Testis (tissue), 5 donors: ENCODE measurements at places on chromosomes 7 and 10.

- no peak overlapping the region for H3K4me3 ChIP-seq
- peaks cover 19% of the 10 kb centered on the region for H3K4me1 ChIP-seq
- no peak for DNase-seq
These were observed 14.5 kb downstream of the OR9A2 start for GRCh38 chr7:143012409-143012808.

GRCh38 chr10:128209862-128210214 is 83.6 kb upstream of the MKI67 start:
- no peaks in the 10 kb centered on the region for H3K36me3 ChIP-seq
- no peaks in the 10 kb centered on the region for H3K27me3 ChIP-seq
- no peak for DNase-seq
- peaks cover 5% of the 10 kb centered on the region for H3K4me1 ChIP-seq

DNA sequence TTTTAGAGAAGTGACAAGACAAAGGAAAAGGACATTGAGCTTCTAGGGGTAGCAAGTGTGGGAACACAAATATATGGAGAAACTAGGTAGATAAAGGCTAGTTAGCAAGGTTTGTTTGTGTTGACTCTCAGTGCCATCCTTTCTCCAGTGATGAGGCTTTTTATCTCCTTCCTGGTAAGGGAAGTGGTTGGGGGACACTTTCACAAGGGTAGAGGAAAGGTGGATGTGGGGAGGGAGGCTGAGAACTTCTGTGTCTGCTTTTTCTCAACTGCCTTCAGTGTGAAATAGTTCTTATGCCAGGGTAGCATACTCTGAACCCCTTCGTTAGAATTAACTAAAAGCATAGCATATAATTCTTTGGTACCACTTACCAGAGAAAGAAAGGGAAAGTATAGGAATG is 93.0 kb upstream of the STRIP2 start:
- DNase-seq: no peak
- no peaks in the 10 kb centered on the region for H3K27me3 ChIP-seq
- no peaks in the 10 kb centered on the region for H3K36me3 ChIP-seq

DNA sequence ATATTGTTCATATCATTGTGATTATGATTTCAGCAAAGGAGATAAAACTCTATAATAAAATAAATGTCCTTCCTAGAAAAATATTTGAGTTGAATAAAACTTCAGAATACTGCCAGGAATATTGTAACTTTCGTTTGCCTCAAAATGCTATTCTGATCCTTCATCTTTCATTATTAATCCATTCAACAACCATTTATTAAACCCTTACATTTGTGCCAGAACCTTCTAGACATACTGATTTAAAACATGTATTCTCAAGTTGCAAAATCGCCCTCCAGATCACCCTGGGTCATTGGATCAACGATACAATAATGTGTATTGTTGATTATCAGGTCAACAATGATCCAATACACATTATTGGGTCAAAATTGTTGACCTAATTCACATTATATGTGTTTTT is 759.8 kb downstream of the CNTNAP2 start:
- H3K36me3 ChIP-seq: no peaks in the 10 kb centered on the region
- H3K27ac ChIP-seq: no peak overlapping the region
- H3K27me3 ChIP-seq: no peaks in the 10 kb centered on the region
- no peak overlapping the region for H3K4me3 ChIP-seq
- DNase-seq: no peak

- no peak overlapping the region for H3K4me3 ChIP-seq
- no peak overlapping the region for H3K27ac ChIP-seq
- no peaks in the 10 kb centered on the region for H3K4me1 ChIP-seq
- DNase-seq: no peak
These were observed 101.9 kb upstream of the FAM204A start for GRCh38 chr10:118444069-118444468.

DNA sequence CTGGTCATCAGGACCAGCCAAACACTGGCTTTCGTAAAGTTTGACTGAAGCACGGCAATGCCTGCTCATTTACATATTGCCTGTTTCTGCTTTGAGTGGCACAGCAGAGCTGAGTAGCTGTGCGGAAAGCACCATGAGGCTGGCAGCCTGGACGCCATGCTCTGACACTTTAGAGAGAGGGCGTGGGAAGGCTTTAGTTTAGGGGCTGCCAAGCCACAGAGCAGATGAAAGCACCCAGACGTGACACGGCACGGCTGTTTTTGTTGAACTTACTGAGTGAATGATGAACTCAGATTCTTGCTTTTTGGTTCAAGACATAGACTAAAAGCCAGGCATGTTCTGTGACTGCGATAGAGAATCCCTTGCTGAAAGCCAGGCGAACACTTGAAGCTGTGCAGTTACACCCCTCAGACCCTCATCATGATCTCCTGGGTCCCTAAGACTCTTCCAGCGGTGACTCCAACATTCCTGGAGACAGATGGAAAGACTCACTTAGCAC is 182.1 kb downstream of the ZMYND11 start:
- no peak overlapping the region for H3K27ac ChIP-seq
- H3K4me3 ChIP-seq: no peak overlapping the region
- DNase-seq: no peak
- no peaks in the 10 kb centered on the region for H3K4me1 ChIP-seq

DNA sequence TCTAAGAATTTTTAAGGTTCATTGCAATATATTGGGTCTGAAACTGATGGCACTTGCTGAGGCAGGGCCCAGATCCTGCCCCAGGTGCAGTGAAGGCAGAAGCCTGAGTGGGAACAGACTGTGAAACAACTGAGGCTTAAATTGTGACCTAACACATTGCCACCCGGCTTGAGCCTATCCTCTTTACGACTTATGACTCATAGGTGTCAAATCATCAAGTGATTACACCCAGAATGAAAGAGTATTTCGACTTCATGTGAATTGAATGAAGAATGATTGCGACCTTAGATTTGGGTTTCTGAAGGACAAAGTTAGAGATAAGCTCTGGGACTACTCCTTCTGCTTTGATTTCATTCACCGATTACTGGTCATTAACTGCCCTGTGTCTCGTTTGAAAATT is 200.9 kb downstream of the CREB5 start:
- no peaks in the 10 kb centered on the region for H3K4me1 ChIP-seq
- H3K36me3 ChIP-seq: no peaks in the 10 kb centered on the region
- no peak overlapping the region for H3K27ac ChIP-seq
- DNase-seq: no peak
- H3K4me3 ChIP-seq: no peak overlapping the region

- H3K27me3 ChIP-seq: no peaks in the 10 kb centered on the region
- peaks cover 23% of the 10 kb centered on the region for H3K4me1 ChIP-seq
- H3K27ac ChIP-seq: peak overlapping the region; percentile 47
- no peak for DNase-seq
- H3K36me3 ChIP-seq: no peaks in the 10 kb centered on the region
These were observed 94.5 kb downstream of the MMRN2 start for GRCh38 chr10:86862786-86863483.

- no peak for DNase-seq
- H3K4me3 ChIP-seq: no peak overlapping the region
- H3K27me3 ChIP-seq: no peaks in the 10 kb centered on the region
- H3K36me3 ChIP-seq: no peaks in the 10 kb centered on the region
- H3K4me1 ChIP-seq: no peaks in the 10 kb centered on the region
- no peak overlapping the region for H3K27ac ChIP-seq
These were observed 352.0 kb upstream of the AKR1E2 start for GRCh38 chr10:4473977-4474376.

DNA sequence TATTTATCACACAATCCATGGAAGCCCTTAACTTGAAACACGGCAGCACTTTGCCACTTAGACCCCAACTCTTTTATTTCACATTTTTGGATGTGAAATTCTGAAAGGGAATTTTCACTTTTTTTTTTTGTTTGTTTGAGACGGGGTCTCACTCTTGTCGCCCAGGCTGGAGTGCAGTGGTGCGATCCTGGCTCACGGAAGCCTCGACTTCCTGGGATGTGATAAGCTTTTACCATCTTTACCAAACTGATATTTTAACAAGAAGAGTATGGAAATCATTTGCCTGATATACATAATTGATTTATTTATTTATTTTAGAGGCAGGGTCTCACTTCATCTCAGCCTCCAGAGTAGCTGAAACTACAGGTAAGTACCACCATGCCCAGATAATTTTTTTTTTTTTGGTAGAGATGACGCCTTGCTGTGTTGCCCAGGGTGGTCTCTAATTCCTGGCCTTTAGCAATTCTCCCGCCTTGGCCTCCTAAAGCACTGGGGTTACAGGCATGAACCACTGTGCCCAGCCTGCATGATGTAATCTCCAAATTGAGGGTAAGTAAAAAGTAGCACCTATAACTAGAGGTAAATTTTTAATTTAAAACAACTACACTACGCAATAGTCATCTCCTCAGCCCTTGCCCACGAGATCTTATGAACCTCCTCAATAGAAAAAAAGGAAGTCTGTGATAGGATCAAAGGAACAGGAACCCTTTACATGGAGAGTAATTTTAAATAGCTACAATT is 180.7 kb upstream of the KLF14 start:
- H3K27ac ChIP-seq: peak overlapping the region; percentile 73
- DNase-seq: no peak
- no peaks in the 10 kb centered on the region for H3K27me3 ChIP-seq

GRCh38 chr7:99193527-99194220 is 14.2 kb downstream of the KPNA7 start:
- no peaks in the 10 kb centered on the region for H3K36me3 ChIP-seq
- no peak overlapping the region for H3K4me3 ChIP-seq
- DNase-seq: no peak
- H3K4me1 ChIP-seq: no peaks in the 10 kb centered on the region
- no peak overlapping the region for H3K27ac ChIP-seq
- H3K27me3 ChIP-seq: no peaks in the 10 kb centered on the region

DNA sequence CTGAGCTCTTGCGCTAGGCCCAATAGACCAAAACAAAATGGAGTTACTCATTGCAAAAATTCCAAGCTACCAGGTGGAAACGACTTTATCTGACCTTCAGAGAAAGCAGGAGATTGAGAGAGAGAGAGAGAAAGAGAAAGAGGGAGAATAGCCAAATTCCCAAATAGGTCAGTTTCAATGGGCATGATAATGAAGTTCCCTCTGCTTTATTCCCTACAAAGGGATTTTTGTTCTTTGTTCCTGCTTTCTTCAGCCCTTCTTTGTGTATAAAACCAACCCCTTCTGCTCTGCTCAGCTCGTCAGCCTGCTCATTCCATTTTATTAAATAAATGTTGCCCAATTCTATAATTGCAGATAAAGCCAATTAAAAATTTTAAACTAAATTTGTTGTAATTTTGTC is 45.0 kb upstream of the GPR37 start:
- no peak for DNase-seq
- no peaks in the 10 kb centered on the region for H3K27me3 ChIP-seq
- H3K36me3 ChIP-seq: no peaks in the 10 kb centered on the region
- H3K4me1 ChIP-seq: no peaks in the 10 kb centered on the region
- H3K4me3 ChIP-seq: no peak overlapping the region

- H3K4me1 ChIP-seq: no peaks in the 10 kb centered on the region
- DNase-seq: no peak
- H3K27me3 ChIP-seq: no peaks in the 10 kb centered on the region
- H3K4me3 ChIP-seq: no peak overlapping the region
These were observed 585.6 kb downstream of the SUGCT start for GRCh38 chr7:40720416-40720815.

DNA sequence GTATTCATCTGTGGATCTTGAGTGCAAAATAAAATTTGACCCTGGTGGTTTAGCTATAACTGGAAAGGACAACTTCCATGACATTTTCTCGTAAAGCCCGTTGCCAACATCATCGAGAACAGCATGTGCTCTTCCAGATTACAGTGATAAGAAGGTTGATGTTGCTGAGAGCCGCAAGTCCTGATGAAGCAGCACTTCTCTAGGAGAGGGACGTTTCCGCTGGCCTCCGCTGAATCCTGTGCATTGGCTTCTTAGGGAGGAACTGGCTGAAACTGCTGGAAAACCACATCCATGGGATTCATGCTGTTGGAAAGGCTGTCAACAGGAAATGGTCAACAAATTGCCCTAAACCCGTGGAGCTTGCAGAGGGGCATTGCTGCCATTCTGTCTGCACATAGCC is 21.4 kb upstream of the ABCB5 start:
- DNase-seq: peak; percentile 53
- H3K27ac ChIP-seq: peak overlapping the region; percentile 33
- no peaks in the 10 kb centered on the region for H3K4me1 ChIP-seq
- H3K4me3 ChIP-seq: no peak overlapping the region
- H3K27me3 ChIP-seq: no peaks in the 10 kb centered on the region

DNA sequence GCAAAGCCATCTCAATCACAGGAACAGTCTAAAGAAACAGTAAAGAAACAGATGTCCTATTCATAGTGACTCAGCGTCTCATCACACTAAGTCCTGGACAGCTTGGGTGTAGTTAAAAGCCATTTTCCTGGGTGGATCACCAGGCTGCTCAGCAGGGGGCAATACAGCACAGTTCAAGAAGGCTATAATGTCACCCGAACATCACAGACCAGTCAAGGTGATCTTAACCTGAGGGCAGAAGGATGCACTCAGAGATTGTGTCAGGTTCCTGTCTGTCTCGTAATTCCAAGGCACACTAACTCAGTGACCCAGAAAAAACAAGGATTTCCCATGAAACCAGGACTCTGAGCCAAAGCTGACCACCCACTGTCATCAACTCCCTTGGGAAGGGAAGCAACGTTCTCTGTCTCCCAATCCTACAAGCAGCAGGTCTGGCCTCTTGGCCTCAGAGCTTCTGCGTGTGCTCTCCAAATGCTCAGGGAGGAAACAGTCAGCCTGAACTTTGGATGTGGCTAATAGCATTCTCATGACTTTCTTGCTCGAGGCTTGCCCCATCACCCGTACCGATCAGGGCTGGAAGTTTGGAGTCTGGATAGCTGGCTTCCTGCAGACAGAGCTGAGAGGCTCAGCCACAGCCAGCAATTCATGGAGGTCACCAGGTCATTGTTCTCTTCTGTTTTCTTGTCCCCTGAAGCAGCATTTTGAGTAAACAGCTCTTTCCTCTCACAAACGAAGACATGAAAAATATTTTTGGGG is 90.4 kb upstream of the FAM171A1 start:
- H3K27ac ChIP-seq: no peak overlapping the region
- H3K4me3 ChIP-seq: no peak overlapping the region
- H3K4me1 ChIP-seq: no peaks in the 10 kb centered on the region
- no peak for DNase-seq

DNA sequence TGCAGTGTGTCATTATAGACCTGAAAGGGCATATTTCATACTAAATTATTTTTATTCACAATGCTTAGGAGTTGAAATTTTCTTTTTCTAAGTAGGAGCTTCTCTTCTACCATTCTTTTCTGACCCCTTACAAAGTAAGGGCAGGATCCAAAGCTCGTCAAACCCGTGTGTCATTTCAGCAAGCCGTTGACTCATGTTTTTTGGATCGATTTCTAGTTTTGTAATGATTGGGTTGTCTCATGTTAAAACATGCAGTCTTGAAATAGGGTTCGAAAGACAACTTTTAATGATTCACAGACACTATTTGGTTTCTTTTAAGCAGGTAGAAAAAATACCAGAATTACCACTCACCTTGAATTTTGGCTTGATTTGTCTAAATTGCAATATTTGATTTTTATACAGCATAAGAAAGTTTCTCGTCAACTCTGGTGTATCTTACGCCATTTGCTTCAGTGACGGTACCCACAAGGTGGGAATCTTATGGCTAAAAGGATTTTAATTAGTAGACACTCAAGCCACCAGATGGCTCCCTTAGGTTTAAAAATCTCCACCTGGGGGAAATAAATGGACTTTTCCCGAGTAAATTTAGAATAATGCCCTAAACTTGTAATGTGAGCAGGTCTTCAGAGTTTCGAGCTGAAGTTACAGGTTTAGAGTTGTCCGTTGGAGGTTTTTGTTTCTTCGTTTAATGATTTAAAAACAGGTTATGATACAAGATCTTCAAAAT is 283.4 kb downstream of the CCDC3 start:
- no peak overlapping the region for H3K27ac ChIP-seq
- H3K4me1 ChIP-seq: no peaks in the 10 kb centered on the region
- no peak for DNase-seq
- no peak overlapping the region for H3K4me3 ChIP-seq
- no peaks in the 10 kb centered on the region for H3K36me3 ChIP-seq
